Activated T-helper 17 cell treated with anti-CD3 and anti-CD28 coated beads, Interleukin-2, amount 50 U/mL, for 72 hours (primary cell): ENCODE measurements at places on chromosomes 6 and 20. TPM values are rescaled to one million over a fixed set of nuclear protein-coding genes. Genes with fewer than 3 reads are reported as not detected.
A peak's percentile ranks its signal among the peaks of the same experiment; 100 is the strongest.

FAM217A gene
- total RNA-seq, result not detected

C6orf52 gene
- total RNA-seq, result not detected

SOBP gene
- not detected for total RNA-seq

E2F1 gene
- total RNA-seq, result 40.2 TPM

EEF1A2 gene
- 10.9 TPM for total RNA-seq

PTPN1 gene
- total RNA-seq, result 68.3 TPM

HMGN4 gene
- 90.3 TPM for total RNA-seq

KHDRBS2 gene
- total RNA-seq, result not detected

SRSF12 gene
- not detected for total RNA-seq

LY6G6F gene
- not detected for total RNA-seq

DNA sequence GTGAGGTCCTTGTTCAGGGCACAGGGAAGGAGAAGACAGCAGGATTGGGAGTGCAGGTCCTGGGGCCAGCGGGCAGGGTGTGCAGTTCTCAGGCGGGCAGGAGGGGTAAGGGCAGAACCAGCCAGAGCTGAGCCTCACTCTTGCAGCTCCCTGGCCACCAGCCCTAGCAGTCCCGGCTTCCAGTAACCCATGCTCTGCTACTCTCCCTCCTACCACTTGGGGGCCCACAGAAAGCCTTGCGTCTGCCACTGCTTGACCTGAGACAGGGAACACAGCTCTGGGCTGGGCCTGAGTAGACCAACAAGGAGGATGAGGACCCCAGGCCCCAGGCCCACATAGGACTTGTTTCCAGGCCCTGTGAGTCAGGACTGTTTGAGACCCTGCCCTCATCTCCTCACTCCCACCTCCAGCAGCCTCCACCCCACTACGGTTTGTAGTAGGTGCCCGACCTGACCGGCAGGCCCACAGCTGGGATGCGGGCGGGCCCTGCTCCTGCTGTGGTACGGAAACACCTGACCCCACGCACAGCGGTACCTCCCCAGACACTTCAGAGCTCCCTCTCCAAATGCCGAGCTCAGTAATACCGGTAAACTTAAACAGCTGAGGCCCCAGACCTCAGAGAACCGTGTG, 39.2 kb downstream of the KCNK5 start:
- ATAC-seq, result peak; percentile 16

DNA sequence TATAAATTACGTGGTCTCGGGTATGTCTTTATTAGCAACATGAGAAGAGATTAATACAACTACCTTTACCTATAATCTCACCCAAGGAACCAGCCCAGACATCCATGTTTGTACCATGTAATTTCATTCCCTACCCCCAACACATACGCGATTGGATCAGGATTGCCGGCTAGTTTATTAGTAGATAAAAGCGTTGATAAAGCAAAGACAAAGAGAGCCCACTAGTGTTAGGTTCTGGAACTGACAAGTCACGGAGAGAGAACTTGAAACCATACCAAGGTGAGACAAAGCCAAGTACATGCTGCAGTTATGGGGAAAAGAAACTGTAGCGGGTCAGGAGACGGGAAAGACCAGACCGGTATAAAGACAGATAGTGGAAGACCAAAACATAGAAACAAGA, 37.4 kb upstream of the FAM135A start:
- ATAC-seq, result no peak

- ATAC-seq, result no peak
These were observed 52.1 kb upstream of the BEND6 start for GRCh38 chr6:56902641-56903464.

DNA sequence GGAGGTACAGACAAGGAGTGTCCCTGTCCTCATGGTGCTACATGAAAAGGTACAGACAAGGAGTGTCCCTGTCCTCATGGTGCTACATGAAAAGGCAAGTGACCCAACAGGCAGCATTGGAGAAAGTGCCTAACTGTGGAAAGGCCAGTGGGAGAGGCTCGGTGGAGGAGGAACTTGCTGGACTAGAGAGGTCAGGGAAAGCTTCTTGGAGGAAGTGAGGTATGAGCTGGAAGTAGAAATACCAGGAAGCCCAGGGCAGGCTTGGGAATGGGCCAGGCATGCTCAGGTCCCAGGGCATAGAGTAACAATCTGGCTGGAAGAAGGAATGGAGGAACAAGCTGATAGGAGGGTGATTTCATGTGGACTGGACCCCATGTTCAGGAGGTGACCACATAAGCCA, 59.8 kb upstream of the FNDC1 start:
- ATAC-seq, result no peak

GRCh38 chr20:15937179-15937578, 636.1 kb downstream of the KIF16B start:
- ATAC-seq, result no peak

- no peak for ATAC-seq
These were observed 437.6 kb downstream of the MAFB start for GRCh38 chr20:40251284-40251932.

DNA sequence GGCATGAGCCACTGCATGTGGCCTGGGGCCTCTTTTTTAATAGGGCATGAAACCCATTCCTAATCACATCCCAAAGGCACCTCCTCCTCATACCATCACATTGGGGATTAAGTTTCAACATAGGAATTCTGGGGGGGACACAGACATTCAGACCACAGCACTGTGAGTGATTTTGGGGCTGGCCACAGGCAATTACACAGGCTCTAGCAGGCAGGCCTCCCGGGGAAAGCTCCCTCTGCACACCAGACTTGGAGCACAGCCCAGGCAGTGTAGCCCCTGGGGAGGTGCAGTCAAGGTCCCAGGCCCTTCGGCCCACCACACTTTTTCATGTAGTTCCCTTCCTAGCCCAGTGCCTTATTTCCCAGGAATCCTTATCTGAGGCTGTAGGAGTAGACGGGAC, 5.5 kb downstream of the SFT2D1 start:
- no peak for ATAC-seq

GRCh38 chr20:17648791-17649730, 33.0 kb downstream of the RRBP1 start:
- ATAC-seq, result no peak

DNA sequence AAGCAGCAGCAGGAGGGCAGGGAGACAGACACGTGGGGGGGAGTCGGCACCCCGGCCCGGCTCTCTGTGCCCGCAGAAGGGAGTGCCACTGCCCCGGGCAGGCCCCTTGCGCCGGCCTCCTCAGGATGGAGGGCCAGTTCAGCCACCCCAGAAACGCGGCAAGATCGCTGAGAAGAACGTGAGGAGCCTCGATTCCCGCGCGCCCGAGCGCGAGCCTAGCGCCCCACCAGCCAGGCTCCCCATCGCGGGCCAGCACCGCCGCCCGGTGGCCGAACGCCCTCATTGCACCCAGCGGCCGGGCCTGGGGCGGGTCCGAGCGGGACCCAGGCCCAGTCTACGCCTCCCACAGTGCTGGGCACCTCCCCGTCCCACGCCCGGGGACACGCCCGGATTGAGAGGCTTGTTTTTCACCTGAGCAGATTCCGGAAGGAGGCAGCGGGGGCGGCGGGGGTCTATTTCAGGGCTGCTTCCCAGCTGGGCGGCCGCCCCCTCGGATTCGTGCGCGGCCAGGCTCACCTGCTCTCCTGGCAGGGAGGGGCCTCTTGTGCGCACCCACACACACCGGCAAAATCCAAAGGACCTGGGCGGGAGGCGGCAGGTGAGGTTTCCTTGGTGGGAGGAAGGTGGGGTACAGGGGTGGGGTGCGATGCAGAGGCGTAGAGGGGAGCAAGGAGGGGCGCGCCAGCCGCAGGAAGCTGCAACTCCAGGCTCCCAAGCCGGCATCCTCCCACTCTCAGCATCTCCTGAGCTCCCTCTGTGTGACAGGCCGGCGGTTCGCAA, 9.0 kb upstream of the GRM4 start:
- peak; percentile 85 for ATAC-seq

GRCh38 chr6:161104966-161105365, 113.4 kb downstream of the MAP3K4 start:
- ATAC-seq, result peak; percentile 53

DNA sequence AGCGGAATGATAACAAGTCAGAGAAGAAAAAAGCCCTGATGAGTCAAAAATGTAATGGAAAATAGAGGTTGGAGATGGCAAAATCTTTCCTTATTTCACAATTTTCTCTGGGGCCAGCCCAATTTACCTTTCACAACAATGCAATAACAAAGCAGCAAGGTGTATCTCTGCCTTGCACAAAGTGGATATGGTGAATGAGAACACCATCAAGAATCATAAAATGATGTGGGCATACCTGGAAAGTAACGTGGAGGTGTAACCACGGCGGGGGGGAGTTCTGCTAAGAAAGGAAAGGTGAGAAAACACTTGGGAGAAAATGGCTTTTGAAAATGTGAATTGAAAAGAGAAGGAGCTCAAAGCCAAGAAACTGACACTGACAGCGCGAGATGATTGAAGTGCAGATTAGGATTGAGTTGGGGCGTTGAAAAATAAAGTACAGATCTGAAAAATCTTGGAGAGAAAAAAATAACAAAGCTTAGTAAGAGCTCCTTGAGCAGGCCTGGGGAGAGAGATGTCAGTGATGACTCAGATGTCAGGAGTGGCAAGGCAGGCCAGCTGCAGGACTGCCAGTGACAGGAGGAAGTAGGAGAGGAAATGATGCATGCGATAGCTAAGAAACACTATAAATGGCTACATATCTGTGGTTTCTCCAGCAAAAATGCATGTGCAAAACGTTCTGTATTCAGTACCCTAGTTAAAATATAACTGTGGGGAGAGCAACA, 26.2 kb downstream of the ARHGAP18 start:
- peak; percentile 94 for ATAC-seq

DNA sequence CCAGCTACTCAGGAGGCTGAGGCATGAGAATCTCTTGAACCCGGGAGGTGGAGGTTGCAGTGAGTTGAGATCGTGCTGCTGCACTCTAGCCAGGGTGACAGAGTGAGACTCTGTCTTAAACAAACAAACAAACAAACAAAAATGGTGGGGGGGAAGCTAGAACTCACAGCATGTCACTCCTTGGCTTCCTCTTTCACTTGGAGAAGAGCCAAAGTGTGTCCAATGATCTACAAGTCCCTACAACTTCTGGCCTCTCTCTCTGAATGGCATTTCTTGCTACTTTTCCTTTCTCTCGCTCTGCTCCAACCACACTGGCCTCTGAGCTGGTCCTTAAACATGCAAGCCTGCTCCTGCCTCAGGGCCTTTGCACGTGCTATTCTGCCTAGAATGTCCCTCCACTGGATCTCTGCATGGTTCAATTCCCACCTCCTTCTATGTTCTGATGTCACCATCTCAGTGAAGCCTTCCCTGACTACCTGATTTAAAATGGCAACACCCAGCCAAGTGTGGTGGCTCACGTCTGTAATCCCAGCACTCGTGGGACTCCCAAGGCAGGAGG, 8.1 kb downstream of the TLDC2 start:
- no peak for ATAC-seq

DNA sequence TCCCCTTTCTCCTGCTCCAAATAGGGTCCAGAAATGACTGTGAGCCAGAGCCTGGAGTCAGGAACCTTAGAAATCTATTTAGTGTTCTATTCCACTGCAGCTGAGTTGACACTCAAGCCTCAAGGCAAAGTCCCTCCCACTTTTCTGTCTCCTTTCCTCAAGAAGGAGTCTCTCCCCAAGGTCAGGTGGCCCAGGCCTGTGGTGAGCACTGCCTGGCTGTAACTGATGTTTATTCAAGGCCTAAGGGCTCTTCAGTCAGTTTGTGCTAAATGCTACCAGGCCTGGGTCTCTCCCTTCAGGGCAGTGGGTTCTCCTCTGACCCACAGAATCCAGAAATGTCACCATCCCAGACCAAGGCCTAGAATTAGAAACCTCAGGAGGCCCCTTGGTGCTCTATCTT, 1042.9 kb upstream of the EPHA7 start:
- ATAC-seq, result no peak

DNA sequence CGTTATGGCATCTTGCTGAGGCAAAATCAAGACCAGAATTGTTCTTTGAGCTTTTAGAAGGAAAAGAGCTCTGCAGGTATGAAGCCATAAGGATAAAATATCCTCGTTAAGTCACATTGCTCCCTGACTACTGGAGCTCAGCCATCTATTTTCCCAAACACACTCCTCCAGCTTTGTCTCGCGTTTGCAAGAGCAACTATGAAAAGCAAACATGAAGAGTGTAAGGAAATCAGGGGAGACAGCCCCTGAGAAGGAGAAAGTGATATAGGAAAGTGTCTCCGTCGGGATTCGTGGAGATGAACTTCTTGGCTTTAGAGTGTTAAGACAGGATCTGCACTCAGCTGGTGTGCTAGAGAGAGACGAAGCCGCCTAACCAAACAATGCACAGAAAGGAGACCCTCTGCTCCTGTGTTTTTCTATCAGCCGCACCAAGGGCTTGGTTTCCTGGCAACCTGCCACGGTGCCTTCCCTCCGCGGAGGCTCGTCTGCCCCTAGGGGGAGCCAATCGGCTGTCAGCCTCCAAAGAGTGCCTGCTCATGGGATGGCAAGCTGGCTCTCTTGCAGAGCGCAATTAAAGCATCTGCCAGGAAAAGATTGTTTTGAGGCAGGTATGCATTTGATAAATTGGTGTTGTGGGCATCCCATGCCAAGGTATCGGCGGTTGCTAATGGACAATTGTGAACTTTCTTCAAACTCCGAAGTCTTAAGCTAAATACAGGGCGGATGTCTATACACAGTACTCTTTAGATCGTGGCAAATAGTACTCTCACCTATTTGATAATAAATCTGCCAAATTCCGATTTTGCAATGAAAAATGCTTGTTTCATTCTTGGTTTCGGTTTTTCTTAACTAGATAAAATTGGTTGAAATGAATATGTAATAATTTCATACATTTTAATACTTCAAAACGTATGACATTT, 603.2 kb downstream of the RNF144B start:
- no peak for ATAC-seq

- ATAC-seq, result no peak
These were observed 24.3 kb downstream of the ARHGAP18 start for GRCh38 chr6:129685662-129686031.

GRCh38 chr20:59561228-59561605, 43.1 kb upstream of the PHACTR3 start:
- ATAC-seq, result no peak

DNA sequence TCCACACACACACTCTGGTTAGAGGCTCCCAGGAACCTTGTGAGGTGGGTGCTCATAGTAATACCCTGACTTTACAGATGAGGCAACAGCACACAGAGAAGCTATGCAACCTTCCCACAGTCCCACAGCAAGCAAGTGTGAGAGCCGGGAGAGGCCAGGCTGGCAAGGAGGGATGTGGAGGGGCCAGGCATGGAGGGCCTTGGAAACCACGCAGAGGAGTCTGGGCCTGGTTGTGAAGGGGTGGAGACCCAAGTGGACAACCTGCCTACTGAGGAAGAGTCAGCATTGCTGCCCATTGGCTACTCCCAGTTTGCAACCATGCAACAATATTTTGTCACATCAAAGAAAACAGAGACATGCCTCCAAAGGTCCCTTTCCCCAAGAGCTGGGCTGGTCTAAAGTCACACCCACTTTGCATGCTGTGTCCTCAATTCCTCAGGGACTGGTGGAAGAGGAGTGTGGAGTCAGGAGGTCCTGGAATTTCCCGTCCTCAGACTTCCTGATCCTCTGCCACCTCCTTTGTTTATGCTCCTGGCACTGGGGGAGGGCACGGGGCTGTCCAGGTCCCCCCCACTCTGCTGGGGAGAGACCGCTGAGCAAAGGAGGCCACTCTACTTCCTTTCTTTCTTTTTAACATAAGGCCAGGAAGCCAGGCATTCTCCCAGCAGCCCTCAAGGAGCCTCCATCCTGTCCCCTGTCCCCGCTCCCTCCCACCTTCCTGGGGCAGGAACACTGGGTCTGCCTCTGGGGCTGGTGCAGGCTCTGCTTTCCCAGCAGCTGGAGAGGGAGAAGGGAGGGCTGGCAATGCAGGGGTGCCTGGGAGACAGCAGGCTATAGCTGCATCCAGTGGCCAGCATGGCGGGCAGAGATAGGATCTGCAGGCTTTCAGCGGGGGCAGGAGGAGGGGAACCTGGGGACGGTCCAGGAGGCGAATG, 68.3 kb downstream of the NOL4L start:
- no peak for ATAC-seq

GRCh38 chr6:87763901-87764300, 61.9 kb upstream of the AKIRIN2 start:
- no peak for ATAC-seq
